ENCODE measurements at places on chromosomes 5 and 9. TPM values are rescaled to one million over a fixed set of nuclear protein-coding genes. Genes with fewer than 3 reads are reported as not detected.

The OCLN gene
- 0.07 TPM for polyA plus RNA-seq

The GPR151 gene
- polyA plus RNA-seq: not detected

The MORN5 gene
- polyA plus RNA-seq: not detected

The SMIM27 gene
- 85.5 TPM for polyA plus RNA-seq

The ANKRD31 gene
- 0.05 TPM for polyA plus RNA-seq

The SPATA9 gene
- polyA plus RNA-seq: not detected

The PCDHB10 gene
- not detected for polyA plus RNA-seq

The PLPPR1 gene
- not detected for polyA plus RNA-seq

The PCDHGC5 gene
- polyA plus RNA-seq: not detected

The RLN2 gene
- polyA plus RNA-seq: not detected

The IFNA21 gene
- polyA plus RNA-seq: not detected

The LHX6 gene
- not detected for polyA plus RNA-seq

The CTNND2 gene
- not detected for polyA plus RNA-seq

The PLK2 gene
- polyA plus RNA-seq: 8.0 TPM

The DPYSL3 gene
- polyA plus RNA-seq: not detected

The TMEM232 gene
- not detected for polyA plus RNA-seq

The NKD2 gene
- not detected for polyA plus RNA-seq

The KLF9 gene
- polyA plus RNA-seq: 4.8 TPM

The SNX2 gene
- 627 TPM for polyA plus RNA-seq

The ELOVL7 gene
- polyA plus RNA-seq: 0.17 TPM

The PCDHB2 gene
- polyA plus RNA-seq: 0.13 TPM

The HTR4 gene
- not detected for polyA plus RNA-seq

The SLC34A1 gene
- not detected for polyA plus RNA-seq

The WNK2 gene
- polyA plus RNA-seq: not detected

The SLCO6A1 gene
- polyA plus RNA-seq: not detected

The GARIN3 gene
- polyA plus RNA-seq: not detected

The IL4 gene
- polyA plus RNA-seq: not detected

The HRH2 gene
- not detected for polyA plus RNA-seq

The DNM1 gene
- polyA plus RNA-seq: not detected

The SLC2A8 gene
- 8.5 TPM for polyA plus RNA-seq

The SPINK7 gene
- polyA plus RNA-seq: not detected

The HAVCR1 gene
- polyA plus RNA-seq: not detected

The PLAC8L1 gene
- not detected for polyA plus RNA-seq

The CARTPT gene
- not detected for polyA plus RNA-seq

The EGFL7 gene
- not detected for polyA plus RNA-seq

The ZNF354C gene
- not detected for polyA plus RNA-seq

The SLC36A2 gene
- polyA plus RNA-seq: not detected

The INSL6 gene
- not detected for polyA plus RNA-seq

The IFNB1 gene
- polyA plus RNA-seq: not detected

The LECT2 gene
- polyA plus RNA-seq: not detected

The PCDHGA1 gene
- polyA plus RNA-seq: not detected

The NPR3 gene
- not detected for polyA plus RNA-seq
